Hippocampal formation (tissue), 2 donors: ENCODE measurements at places on chromosomes 6 and 20.

DNA sequence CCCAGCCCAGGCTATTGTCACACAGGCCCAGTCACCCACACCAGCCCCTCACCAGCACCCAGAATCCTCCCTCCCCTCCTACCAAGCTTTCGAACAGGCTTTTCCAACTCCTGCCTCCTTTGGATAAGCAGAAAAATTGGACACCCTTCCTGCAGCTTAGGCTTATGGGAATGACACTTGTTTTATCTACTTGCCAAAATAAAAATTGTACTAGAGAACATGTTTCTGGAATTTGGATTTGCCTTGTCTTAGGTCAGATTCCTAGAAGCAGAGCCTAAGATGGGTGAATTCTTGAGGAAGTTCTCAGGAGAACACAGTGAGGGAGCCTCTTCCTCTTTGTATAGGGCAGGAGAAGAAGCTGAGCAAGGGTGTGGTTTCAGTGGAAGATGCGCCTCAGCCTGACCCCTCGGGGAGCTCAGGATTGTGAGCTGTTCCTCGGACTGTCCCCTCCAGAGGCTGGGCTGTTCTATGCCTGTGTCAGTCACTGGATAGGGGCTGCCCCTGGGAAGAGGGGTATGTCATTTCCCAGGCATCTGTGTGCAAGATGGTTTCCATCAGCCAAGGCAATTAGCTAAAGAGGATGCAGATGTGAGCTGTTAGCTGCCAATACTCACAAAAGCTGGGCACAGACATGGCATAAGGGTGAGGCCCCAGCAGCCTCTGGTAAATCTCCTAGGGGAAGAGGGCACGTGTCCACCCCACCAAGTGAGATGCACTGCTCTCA, 33.9 kb downstream of the ITPR3 start:
- no peak for DNase-seq

- DNase-seq, result no peak
Measured at GRCh38 chr6:126812651-126813050, 305.8 kb upstream of the RSPO3 start.

- no peak for DNase-seq
Measured at GRCh38 chr6:56660381-56660730, 17.7 kb upstream of the DST start.

GRCh38 chr20:5670036-5670536, 80.1 kb upstream of the SHLD1 start:
- no peak for DNase-seq

- no peak for DNase-seq
Measured at GRCh38 chr6:114997813-114998292, 655.0 kb upstream of the HS3ST5 start.

- DNase-seq, result no peak
Measured at GRCh38 chr6:53634184-53634631, 31.3 kb downstream of the KLHL31 start.

DNA sequence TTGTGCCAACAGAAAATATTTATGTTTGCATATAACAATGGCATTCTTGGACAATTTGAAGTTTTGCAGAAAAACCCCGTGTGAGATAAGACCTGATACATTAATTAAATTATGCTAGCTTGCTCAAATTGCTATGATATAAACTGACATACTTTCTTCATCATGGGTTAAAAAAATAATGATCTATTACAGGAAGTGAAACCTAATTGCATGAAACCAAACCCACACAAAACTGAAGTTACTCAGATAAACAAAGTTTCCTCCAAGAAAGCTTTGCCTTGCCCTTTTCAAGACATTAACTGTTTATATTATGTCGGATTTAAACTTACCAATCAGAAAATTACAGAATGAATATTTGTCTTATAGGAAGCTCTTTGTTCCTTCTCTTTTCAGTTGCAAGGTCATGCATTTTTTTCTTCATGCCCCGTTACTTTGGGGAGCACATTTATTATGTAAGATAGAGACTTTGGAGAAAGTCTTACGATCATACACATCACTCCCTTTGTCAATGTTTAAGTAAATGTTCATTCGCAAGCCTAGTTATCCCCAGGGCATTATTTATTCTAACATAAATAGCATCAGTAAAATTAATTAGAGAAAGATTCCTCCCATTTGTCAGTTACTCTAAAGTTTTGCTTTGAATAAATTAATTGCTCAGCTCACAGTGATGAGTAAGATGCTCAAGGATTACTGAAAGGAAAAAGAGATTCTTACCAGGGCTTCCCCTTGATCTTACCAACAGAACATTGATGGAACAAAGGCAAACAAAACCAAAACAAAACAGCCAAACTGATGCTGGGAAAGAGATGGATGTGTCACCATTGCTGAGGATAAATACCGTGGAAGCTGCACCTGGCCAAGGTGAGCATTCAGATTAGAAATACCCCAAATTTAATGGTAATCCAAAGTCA, 14.8 kb upstream of the TMEM244 start:
- no peak for DNase-seq

- peak; percentile 13 for DNase-seq
Measured at GRCh38 chr6:170438402-170438753, 114.7 kb downstream of the PSMB1 start.

GRCh38 chr6:42339991-42340401, 111.7 kb downstream of the TRERF1 start:
- no peak for DNase-seq

DNA sequence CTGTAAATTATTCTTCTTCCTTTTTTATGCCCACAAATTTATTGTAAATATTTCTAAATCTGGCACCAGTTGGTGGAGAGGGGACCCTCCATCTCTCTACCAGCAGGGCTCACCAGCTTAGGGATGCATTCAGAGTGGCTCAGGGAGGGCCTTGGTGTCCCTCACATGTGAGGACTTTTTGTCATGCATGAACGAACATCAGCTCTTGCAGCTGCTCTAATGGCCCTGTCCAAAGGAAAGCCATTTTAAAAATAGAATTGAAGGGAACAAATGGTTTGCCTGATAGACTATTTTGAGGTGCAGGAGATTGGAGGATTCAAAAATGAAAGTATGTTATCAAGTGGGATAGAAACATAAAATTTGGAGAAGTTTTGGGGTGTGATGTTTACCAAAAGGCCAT, 37.5 kb upstream of the KLHL31 start:
- no peak for DNase-seq

- no peak for DNase-seq
Measured at GRCh38 chr20:14922503-14923267, 585.3 kb upstream of the FLRT3 start.

GRCh38 chr6:5998711-5999687, 7.7 kb downstream of the NRN1 start:
- DNase-seq, result no peak

DNA sequence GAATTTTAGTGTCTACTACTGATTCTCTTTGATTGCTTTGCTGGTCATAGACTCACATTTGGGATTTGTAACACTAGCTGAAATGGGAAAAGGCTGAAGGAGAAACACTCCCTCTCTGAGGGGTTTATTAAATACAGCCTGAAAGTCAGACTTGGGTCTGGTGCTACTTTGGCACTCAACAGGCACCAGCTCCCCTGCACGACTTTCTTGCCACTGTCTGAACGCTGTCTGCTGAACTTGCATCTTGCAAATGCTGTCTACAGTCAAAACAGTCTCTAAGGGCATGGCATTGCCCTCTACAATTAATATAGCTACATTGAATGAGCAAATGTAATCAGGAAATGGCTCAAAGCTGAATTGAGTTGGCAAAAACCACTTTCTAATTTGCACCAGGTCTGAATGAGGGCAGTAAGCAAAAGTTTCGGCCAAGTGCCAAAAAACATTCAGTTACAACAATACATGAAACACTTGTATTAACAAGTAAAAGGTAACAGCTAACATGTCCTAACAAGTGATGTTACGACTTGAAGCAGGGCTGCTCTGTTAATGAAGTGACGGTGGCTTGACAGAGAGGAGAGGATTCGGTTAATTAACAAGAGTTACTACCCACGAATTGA, 119.5 kb downstream of the FOXC1 start:
- no peak for DNase-seq

DNA sequence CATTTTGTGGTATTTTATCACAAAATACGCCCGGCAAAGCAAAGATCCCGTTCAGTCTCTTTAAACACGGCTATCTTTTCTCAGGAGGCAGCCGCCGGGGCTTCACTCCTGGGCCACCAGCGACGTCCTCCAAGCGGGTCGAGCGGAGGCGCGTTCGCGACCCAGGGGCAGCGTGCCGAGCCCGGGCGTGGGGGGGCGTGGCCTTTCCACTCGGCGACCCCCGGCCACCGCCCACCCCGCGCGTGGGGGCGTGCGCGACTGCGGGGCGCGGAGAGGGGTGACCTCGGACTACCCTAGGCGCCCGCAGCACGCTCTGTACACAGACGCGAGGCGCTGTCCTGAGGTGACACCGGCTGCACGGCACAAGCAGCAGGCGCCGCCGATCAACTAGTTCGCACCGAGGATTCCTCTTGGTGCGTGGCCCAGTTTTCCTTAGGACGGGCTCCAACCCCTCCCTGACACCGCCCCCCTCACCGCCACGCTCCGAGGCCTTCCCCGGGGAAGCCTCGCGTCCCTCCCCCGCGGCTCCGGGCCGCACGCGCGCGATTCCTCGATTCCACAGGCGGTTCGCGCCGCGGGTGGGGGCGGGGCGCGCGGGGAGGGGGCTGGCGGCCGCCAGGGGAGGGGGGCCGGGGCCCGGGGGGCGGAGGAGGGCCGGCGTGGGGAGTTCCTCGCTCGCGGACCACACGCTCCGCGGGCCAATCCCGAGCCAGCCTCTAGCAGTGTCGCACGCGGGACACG, 1.1 kb upstream of the JARID2 start:
- no peak for DNase-seq

DNA sequence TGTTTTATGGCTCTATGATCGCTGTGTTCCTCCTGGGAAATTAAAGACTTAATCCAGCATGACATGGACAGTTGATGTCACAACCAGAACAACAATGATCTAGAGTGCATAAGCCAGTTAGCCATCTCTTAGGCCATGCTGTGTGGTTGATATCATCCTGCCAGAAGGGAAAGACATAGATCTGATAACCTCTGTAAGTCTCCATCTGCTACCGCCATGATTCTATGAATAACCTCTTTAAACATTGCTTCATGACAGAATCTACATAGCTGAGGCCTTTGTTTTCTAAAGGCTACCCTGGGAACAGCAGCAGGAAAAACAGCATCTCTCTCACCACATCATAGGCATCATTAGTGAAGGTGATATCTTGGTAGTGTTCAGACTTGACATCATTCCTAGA, 117.6 kb upstream of the PHACTR1 start:
- DNase-seq, result no peak

DNA sequence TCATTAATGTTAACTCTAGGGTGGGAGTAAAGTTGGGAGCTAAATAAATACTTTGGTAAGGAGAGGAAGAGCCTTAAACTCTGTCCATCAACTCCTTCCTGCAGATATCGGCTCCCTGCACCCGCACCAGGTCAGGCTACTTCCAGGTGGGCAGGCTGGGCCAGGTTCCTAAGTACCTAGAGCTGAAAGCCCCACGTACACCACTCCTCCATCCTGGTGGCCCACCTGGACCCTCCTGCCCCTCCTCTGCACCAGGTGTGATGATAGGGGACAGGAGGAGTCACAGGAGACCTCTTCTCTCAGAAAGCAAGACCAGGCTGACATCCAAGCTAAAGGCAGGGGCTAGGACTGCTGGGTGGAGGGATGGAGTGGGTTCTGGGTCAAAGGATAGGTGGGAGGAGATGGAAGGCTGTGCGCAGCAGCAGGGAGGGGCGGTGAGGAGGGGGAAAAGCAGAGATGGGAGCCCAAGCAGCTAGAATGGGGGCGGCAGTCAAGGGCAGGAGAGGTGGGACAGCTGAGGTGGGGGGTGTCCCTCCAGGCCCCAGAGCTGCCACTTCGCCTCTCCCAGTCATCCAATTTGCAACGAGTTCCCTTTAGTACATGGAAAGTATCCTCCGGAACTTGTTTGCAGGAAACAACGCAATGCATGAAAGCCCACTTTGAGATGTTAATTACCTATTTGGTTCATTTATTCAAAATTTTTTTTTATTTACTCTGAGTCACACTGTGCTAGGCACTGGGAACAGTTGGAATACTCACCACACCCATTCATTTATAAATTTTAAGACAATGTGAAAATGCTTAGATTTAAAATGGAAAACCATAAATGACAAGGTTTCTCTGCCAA, 15.2 kb upstream of the TOX2 start:
- DNase-seq, result no peak

DNA sequence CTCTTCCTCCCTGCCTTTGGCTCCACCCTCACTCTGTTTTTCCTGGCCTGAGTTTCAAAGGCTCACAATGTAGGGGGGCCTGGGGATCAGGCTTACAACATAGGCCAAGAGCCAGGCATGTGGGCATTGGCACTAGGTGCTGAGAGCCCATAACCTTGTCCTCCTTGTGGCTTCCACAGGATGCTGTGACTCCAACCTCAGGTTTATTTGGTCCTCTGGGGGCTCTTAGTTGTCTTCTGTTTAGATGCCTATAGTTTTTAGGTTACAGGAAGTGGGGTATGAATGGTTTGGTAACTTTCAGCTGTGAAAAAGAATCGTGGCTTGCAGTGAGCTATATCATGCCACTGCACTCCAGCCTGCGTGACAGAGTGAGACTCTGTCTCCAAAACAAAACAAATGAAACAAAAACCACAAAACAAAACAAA, 25.6 kb downstream of the MMP24 start:
- DNase-seq, result no peak

DNA sequence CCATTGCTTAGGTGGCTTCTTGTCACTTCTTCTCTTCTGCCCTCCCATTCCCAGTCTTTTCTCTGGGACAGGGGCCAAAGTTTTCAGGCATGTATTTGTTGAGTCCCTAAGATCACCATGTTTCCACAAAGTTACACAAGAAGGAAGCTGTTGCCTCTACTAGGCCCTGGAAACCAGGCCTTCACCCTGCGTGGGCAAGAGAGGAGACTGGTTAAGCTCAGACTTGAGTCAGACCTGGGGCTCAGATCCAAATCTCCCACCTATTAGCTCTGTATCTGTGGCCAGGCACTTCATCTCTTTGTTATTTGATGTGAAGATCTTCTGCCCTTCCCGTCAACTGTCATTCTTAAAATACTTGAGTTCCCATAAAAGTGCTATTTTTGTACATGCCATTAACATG, 154.6 kb downstream of the SASH1 start:
- no peak for DNase-seq

DNA sequence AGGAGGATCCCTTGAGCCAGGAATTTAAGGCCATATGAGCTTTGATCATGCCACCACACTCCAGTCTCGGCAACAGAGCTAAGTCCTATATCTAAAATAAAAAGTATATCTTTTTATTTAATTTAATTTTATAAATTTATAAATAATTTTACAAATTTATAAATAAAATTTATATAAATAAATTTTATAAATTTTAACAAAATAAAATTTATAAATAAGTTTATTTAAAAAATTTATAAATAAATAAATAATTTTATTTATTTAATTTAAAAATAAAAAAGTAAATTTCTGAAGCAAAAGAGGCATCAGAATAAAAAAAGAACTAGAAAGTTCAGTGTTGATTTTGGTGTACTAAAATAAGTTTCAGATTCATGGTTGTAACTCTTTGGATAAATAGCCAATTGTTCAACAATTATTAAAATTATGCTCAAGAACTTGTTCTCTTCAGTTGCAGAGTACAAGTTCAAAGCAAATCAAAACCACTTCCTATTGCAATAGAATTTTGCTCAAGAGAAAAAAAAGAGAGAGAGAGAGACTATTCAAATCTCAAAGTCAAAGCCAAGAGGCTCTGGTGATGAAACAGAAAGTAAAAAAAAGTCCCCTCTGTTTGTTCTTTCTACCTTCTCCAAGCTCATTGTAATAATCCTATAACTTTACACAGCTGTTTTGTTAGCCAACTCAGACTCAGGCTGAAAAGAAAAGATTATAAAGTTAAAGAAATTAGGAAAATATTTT, 547.5 kb upstream of the ADGRB3 start:
- no peak for DNase-seq

- DNase-seq, result no peak
Measured at GRCh38 chr20:50226093-50226974, 35.7 kb downstream of the CEBPB start.

- no peak for DNase-seq
Measured at GRCh38 chr6:156630613-156631302, 146.4 kb upstream of the ARID1B start.
